ENCODE measurements at places on chromosomes 2 and 18.

GRCh38 chr2:74566754-74567085, 12.2 kb downstream of the DOK1 start:
- no peak for DNase-seq

DNA sequence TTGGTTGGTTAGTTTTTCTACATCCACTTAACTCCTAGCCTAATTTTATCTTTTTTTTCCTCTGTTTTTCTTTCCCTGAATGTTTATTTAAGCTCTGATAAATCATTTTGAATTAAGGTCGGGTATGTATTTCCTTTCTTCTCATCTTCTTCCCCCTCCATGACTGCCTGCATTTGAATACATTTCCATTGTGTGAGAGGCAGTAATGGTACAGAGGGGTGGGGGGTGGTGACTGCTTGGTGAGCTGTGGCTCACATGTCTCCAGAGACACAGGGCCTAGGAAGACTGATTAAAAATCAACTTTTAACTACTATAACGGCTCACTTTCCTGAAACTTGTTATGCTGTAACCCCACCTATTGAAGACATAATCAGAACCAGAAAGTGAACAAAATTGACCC, 58.0 kb downstream of the NEDD4L start:
- no peak for DNase-seq

- DNase-seq = no peak
Measured at GRCh38 chr18:54382076-54382475, 24.4 kb downstream of the C18orf54 start.

GRCh38 chr2:53177327-53177726, 590.3 kb upstream of the CHAC2 start:
- no peak for DNase-seq

- DNase-seq = no peak
Measured at GRCh38 chr2:161039071-161039470, 121.2 kb upstream of the TANK start.

- DNase-seq = no peak
Measured at GRCh38 chr2:223109341-223109740, 57.4 kb downstream of the KCNE4 start.

DNA sequence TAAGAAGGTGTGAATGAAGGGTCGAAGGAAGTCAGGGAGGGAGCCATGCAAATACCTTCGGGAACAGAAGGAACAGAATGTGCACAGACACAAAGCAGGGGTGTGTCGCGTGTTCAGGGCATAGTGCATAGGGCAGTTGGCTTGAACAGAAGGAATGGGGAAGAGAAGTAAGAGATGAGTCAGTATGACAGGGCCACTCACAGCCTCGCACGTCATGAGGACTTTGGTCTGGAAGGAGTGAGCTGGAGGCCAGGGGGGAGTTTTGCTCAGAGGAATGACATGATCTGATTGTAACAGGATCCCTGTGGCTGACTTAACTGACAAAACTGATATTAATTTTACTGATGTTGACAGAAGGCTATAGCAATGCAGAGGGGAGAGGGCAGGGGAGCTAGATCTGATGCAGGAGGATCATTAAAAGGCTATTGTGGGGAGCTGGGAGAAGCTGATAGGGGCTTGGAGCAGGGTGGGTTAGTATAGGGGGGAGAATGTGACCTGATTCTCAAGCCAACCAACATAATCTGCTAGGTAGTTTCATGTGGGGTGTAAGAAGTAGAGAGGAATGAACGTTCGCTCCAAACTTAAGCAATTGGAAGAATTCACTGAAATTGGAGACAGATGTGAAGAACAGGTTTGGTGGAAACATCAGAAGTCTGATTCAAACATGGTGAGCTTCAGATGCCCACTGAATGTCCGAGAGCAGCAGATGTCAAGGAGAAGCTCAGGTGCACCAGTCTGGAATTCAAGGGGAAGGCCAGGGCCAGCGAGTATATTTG, 60.4 kb upstream of the COPS8 start:
- no peak for DNase-seq

DNA sequence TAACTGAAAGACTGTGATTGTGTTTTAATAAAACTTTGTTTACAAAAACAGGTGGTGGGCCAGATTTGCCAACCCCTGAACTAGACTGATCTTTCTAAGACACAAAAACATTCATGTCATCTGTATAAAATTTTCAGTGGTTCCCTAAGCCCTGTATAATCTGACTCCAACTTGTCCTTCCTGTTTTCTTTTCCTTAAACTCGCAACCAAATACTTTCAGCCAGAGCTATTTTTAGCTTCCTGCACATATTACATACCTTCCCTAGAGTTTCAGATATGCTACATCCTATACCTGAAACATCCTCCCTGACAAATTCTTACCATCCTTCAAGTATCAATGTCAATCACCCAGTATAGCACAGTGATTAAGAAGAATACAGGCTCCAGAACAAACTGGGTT, 4.8 kb downstream of the GCFC2 start:
- no peak for DNase-seq

- no peak for DNase-seq
Measured at GRCh38 chr2:134402410-134402809, 148.5 kb downstream of the MGAT5 start.

DNA sequence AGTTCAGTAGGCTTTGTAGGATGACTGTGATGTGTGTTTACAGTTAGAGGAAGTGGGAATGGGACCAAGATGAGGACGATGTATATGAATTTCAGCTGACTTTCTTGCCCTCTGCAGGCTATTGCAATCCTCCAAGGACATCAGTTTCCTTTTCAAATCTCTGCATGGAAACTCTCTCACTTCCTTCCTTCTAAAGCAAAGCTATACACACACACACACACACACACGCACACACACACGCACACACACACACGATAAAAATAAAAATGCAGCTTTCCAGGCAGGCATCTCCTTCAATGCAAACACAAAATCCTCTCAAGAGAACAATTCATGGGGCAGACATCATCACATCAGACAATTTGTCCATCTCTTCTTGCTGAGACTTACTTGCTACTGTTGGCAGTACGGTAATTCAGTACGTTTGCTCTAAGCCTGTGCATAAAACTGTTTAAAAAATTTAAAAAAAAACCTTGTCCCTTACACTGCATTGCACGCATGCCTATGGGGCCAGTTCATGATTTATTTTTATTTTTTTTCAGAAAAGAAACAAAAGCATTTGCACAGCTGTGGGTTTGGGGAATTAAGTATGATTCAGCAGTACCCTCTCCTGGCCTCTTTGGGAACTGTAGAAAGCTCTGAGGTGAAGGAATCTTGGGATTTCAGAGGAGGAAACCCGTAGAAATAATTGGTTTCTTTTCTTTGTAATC, 27.1 kb upstream of the ICOS start:
- DNase-seq = no peak

GRCh38 chr2:143426296-143426695, 297.1 kb downstream of the ARHGAP15 start:
- DNase-seq = no peak

DNA sequence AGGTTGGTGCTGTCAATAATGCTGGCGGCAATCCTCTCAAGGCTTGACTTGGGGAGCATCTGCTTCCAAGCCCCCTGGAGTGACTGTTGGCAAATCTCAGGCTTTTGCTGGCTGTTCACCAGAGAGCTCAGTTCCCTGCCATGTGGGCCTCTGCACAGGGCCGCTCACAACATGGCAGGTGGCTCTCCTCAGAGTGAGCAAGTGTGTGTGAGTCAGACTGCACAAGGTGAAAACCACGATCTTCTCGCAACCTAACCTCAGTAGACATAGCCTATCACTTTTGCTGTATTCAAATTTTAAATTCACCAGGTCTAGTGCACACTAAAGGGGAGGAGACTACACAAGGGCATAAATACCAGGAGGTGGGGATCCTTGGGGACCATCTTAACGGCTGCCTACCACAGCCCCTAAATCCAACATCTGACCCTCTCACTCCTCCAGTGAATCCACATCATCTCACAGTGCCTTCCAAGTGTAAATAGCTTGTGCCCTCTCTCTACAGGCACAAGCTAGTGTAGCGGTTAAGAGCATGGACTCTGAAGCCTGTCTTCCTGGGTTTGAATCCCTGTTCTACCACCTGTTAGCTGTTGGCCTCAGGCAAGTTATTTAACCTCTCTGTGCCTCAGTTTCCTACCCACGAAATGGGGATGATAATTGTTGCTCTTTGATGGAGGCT, 187.7 kb upstream of the CXCR4 start:
- peak; percentile 46 for DNase-seq

DNA sequence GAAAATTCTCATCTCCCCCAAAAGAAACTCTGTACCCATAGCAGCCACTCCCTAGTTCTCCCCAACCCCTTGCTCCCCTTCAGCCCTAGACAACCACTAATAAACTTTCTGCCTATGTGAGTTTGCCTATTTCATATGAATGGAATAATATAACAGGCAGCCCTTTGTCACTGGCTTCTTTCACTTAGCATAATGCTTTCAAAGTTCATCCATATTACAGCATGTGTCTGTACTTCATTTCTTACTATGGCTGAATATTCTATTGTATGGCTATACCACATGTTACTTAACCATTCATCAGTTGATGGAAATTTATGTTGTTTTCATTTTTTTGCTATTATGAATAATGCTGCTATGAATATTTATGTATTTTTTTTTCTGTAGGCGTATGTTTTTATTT, 442.9 kb downstream of the SLC4A3 start:
- no peak for DNase-seq

DNA sequence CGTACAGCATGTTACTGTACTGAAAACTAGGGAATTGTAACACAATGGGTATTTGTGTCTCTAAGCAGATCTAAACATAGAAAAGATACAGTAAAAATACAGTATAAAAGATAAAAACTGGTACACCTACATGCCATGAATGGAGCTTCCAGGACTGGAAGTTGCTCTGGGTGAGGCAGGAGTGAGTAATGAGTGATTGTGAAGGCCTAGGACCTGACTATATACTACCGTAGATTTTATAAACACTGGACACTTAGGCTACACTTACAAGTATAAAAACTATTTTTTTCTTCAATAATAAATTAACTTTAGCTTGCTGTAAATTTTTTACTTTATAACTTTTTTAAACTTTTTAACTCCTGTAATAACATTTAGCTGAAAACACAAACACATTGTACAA, 324.4 kb upstream of the TNP1 start:
- DNase-seq = no peak

DNA sequence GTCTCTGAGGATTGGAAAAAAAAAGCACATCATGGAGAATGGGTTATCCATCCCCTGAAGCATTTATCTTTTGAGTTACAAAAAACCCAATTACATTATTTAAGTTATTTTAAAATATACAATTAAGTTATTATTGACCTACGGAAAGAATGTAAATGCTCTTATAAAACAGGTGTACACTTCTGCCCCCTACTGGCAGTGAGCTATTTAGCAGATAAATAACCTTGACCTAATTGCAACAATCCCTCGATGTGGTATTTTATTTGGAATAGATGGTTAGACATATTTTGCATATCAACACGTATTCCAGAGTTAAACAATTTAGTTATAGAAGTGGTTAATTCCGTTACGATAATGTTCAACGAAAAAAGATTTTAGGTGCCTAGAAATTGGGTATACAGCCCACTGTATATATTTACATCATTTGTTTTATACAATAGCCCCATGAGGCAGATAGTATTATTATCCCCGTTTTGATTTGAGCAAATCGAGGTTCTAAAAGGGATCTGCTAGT, 9.1 kb upstream of the DAW1 start:
- no peak for DNase-seq

GRCh38 chr18:40553029-40553428, 1402.0 kb upstream of the PIK3C3 start:
- no peak for DNase-seq

- DNase-seq = no peak
Measured at GRCh38 chr2:96374211-96374951, 38.8 kb downstream of the NCAPH start.

DNA sequence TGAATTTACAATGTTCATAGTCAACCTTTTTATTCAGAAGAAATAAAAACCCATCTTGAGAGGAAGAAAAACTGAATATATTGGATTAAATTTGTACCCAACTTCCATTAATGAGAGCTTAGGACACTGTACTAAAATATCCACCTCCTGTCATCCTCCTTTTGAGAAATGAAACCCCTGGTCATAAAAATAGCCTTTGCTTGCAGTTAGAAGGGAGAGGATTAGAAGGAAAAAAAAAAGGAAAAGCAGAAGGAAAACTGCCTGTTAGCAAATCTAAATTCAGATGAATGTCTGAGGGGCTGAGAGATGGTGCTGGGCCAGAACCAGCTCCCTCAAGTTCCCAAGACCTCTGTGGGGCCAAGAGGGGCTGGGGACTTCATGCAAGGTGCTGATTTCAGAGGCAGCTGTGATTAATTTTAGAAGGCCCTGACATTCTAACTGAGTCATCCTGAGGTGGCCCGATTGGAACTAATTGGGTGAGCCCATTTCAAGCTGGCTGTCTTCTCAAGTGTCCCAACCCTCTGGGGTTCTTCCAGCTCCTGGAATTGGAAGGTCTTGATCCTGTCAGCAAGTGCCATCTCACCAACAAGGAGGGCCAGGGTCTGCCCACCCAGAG, 38.4 kb upstream of the BIN1 start:
- DNase-seq = no peak

GRCh38 chr2:102506743-102507142, 33.7 kb downstream of the SLC9A4 start:
- no peak for DNase-seq

DNA sequence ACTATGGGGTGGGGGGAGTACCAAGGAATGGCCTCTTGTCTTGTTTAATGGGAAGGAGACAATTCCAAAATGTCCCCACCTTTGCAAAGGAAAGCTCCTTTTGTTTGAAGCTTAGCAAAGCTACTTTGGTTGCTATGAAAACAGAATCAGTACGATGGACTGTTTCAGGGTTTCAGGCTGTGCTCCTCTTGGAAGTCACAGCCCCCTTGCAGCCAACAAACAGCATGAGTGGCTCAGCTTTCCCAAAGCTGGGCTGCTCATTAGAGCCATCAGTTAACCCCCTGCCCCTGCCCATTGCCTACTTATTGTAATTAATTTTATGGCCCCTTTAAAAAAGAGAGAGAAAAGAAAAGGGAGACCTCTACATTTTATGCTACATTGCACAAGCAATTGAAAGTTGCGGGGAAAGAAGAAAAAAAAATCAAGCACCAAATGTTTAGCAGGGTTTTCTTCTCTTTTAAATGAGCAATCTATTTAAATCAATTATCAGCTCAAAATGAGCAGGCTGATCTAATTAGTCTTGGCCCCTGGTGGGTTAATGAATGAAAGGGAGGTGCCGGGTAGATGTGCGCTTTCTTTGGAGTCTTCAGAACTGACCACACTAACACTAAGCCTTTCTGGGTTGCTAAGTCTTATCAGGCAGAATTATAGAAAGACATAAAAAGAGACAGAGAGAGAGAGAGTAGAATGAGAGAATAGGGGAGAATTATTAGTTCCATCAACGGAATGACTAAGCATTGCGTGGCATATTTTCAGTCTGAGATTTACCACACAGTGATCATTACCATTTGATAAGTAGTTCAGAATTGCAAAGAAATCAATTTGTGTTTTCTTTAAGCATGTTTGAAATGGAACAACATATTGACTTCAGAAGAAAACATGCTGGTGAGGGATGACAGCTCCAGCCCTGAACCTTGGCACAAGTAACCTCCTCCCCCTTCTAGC, 284.9 kb downstream of the INSIG2 start:
- DNase-seq = no peak

- no peak for DNase-seq
Measured at GRCh38 chr2:27445615-27446014, 3.4 kb downstream of the KRTCAP3 start.

All from activated T-cell treated with anti-CD3 and anti-CD28 coated beads for 24 hours (primary cell).